Activated CD4-positive, alpha-beta T cell treated with anti-CD3 and anti-CD28 coated beads, Interleukin-2, amount 10 ng/mL, durations not matched to agents 24 days and 14 days (primary cell): ENCODE measurements at places on chromosomes 1 and 21. TPM values are rescaled to one million over a fixed set of nuclear protein-coding genes. Genes with fewer than 3 reads are reported as not detected.

GRCh38 chr21:33666153-33666552 is 23.9 kb downstream of the ITSN1 start:
- DNase-seq, result no peak
- no peaks in the 10 kb centered on the region for H3K36me3 ChIP-seq
- peaks cover 3% of the 10 kb centered on the region for H3K27me3 ChIP-seq
- no peaks in the 10 kb centered on the region for H3K4me1 ChIP-seq
- no peak overlapping the region for H3K4me3 ChIP-seq

GRCh38 chr21:37064841-37065240 is 8.0 kb downstream of the PIGP start:
- H3K27me3 ChIP-seq, result no peaks in the 10 kb centered on the region
- no peak overlapping the region for H3K27ac ChIP-seq
- H3K4me3 ChIP-seq, result no peak overlapping the region
- peaks cover 8% of the 10 kb centered on the region for H3K36me3 ChIP-seq
- peaks cover 1% of the 10 kb centered on the region for H3K4me1 ChIP-seq
- DNase-seq, result no peak

- H3K4me1 ChIP-seq, result peaks cover 6% of the 10 kb centered on the region
- H3K4me3 ChIP-seq, result no peak overlapping the region
- DNase-seq, result no peak
- H3K27ac ChIP-seq, result no peak overlapping the region
- H3K27me3 ChIP-seq, result peaks cover 21% of the 10 kb centered on the region
Measured at GRCh38 chr1:204711947-204712701, 26.6 kb upstream of the LRRN2 start.

- H3K27ac ChIP-seq, result no peak overlapping the region
- H3K4me1 ChIP-seq, result no peaks in the 10 kb centered on the region
Measured at GRCh38 chr1:160144921-160145320, 6.5 kb upstream of the ATP1A4 start.

The AXDND1 gene
- total RNA-seq, result 0.21 TPM in 1 of 2 replicates, not detected in the other

The DNAJC28 gene
- 0.09 and 0.12 TPM in 2 replicates for total RNA-seq

The SPRR1A gene
- not detected in 2 replicates for total RNA-seq

The CD244 gene
- not detected in 2 replicates for total RNA-seq
